ENCODE measurements at places on chromosomes 12 and 14.

DNA sequence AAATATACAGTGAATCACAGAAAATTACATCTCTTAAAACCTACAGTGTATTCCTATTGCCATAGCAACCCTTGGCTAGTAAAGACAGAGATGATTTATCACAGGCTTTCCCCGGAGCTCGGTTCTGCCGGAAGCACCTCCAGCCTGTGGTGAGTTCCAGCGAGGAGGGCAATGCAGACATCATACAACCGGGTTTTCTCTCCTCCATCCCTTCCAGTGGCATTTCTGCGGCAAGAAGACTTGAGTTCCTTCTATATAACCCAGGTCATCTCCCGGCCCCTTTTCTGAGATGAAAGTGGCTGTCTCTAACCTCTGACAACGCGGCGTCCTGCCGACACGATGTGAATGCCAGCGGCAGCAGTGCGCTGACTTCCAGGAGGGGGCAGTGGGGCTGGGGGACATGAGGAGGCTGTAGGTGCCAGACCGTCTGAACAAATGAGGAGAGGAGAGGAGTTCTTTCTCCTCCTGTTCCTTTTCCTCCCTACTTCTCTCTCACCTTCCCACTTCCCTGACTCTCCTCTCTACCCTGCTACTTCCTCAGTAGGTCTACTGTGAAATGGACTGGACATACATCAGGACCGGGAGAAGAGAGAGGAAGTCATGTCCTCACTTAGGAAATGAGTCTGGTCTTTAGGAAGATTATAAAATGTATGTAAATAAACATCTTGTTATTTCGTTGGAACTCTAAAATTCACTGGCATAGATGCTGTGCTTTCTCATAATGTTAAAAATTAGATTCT lies 68.6 kb upstream of the MAX start:
- no peak for DNase-seq

DNA sequence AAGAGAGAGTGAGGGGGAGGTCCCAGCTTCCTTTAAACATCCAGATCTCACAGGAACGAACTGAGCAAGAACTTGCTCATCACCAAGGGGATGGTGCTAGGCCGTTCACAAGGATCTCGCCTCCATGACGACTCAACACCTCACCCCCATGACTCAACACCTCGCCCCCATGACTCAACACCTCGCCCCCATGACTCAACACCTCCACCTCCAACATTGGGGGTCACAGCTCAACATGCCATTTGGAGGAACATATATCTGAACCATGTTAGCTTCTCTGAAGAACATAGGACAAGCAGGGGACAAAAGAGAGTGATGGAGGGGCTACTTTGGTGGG lies 66.0 kb upstream of the LHX5 start:
- no peak for DNase-seq

DNA sequence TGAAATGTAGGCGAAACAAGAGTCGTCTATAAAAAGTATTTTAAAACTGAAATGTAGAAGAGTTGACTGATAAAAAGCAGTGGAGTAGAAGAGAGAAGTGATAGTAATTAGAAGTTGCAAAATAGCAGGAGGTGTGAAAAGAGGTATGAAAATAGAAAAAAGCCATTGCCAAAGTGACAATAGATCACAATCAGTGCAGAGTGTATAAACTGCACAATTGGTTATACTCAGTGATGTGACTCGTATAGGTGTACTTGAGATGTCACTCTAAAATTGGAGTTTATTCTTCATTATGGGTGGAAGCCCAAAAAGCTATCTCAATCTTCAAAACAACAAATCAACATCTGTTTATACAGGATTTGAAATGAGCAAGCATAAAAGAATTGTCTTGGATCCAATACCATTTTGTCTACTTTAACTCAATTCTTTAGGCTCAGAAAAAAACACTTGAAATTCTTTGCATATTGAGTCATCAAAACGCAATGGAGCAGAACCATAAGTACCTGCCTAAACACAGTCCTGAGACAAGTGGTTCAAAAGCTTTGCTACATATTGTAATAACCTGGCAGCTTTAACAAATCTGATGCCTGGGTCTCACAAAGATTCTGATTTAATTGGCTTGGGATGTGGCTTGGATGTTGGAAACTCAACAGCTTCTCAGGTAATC lies 8.8 kb downstream of the IKBIP start:
- peak; percentile 48 for DNase-seq

GRCh38 chr14:100440758-100441203 lies 117.6 kb downstream of the SLC25A47 start:
- no peak for DNase-seq

- no peak for DNase-seq
These were observed 137.5 kb downstream of the TMEM117 start for GRCh38 chr12:43973385-43973784.

DNA sequence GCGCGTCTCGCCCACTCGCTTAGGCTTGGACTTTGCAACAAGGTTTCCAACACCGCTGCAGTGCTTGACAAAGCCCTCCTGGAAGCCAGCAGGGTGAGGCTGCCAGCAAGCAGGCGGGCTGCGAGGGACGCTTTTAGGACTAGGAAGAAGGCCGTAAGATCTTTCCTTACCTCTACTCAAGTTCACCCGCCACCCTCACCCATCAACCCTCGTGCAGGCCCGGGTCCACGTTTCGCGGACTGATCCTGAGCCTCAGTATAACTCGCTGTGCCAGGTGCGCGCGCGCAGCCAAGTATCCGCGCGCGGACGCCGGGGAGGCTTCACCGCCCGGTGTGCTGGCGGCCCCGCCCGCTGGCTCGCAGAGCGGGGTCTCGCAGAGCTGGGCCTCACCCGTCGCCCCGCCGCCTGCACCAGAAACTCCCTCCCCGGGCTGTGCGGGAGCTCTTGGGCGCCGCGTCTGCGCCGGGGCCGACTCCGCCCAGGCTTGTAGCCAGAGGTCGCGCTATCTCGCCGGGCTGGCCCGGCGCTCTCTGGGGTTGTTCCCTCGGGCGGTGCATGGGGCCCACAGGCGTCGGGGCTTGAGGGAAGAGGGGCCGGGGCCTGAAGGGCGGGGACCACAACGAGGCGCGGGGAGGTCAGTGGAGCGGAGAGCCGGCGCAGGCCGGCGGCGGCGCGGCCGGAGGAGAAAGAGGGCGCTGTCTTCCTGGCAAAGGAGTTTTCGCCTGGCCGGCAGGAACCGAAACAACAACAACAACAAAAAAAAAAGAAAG lies 7.6 kb upstream of the SIX1 start:
- peak; percentile 89 for DNase-seq

DNA sequence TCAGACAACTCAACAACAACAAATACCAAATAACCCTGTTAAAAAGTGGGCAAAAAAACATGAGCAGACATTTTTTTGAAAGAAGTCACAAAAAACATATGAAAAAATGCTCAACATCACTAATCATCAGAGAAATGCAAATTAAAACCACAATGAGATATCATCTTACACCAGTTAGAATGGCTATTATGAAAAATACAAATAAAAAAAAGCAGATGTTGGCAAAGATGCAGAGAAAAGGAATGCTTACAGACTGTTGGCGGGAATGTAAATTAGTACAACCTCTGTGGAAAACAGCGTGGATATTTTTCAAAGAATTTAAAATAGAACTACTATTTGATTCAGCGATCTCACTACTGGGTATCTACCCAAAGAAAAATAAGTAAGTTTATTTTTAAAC lies 114.0 kb downstream of the SLC38A4 start:
- DNase-seq = no peak

GRCh38 chr14:54606178-54606577 lies 39.2 kb downstream of the SAMD4A start:
- no peak for DNase-seq

DNA sequence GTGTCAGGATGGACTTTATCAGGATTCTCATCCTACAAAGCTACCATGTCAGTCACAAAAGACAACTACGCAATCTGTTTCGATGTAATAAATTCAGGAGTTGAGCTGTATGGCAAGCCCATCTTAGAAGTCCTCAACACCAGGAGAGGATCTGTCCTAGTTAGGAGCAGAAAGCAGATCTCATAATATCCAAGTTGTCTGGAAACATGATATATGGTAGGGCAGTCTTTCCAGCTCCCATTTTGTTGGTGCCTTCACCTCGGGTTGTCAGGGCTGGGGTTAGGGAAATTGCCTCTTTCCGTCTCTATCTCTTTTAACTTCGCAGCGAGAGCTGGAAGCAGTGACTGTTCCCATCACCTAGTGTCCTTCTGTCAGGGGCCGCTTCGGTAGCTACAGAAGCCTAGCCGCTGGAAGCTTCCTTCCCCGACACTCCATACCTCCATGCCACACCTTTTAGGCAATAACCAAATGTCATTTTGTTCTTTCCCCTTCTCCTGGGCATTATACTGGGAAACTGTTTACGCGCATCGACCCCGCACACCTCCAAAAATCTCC lies 1.4 kb downstream of the NIN start:
- no peak for DNase-seq

DNA sequence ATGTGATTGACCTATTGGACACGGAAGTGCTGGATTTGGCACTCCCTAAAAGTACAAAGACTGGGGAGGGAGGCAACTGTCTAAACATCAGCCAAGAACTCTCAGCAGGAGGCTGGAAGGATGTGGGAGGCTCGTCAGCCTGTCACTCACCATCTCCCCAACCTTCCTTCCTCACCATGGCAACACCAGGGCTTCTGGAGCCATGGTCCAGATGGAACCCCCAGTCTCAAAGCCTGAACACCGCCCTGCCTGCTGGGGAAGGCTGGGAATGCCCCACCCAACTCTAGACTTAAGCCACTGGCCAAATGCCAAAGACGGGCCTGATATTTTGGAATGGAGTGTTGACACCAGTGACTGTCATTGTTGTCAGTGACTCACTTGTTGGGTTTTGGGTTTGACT lies 55.3 kb downstream of the GALNT16 start:
- DNase-seq = no peak

- no peak for DNase-seq
These were observed 383.5 kb downstream of the RGS6 start for GRCh38 chr14:72315714-72316113.

- DNase-seq = no peak
These were observed 27.2 kb downstream of the JDP2 start for GRCh38 chr14:75454963-75455546.
